ENCODE measurements at places on chromosomes 7 and 10.
A peak's percentile ranks its signal among the peaks of the same experiment; 100 is the strongest.

GRCh38 chr10:88156341-88156740, 292.9 kb downstream of the PTEN start:
- no peak for DNase-seq

- DNase-seq, result no peak
Measured at GRCh38 chr10:18005781-18006456, 54.2 kb downstream of the SLC39A12 start.

DNA sequence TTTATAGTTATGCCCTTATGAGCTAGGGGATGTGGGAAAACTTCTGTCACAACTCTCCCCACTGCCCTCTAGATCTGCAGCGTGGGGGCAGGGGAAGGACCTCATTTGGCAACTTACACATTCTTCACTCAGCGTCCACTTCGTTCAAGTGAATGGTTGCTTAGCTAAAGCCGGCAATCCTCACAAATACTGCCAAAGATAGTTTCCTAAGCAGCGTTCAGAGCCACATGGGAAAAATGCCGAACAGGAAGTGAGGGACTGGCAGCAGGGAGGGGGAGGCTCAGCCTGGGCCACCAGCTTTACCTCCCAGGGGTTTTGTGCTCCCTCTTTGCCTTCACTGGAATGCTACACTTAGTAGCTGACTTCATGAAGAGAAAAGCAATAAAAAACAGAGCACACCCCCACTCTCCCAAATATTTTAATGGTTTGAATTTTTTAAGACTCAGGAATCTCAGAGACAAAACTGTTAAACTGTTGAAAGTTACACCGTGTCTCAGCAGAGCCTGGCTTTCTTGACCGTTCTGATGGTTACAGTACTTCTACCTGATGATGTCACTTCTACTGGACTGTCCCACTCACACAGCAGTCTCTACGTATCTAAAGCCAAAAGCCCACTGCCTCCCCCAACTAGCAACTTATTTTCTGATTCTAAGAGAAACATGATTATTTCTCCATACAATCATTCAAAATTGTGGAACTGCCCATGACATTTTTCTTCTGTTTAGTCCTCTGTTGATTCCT, 10.4 kb downstream of the GRM3 start:
- DNase-seq, result no peak

DNA sequence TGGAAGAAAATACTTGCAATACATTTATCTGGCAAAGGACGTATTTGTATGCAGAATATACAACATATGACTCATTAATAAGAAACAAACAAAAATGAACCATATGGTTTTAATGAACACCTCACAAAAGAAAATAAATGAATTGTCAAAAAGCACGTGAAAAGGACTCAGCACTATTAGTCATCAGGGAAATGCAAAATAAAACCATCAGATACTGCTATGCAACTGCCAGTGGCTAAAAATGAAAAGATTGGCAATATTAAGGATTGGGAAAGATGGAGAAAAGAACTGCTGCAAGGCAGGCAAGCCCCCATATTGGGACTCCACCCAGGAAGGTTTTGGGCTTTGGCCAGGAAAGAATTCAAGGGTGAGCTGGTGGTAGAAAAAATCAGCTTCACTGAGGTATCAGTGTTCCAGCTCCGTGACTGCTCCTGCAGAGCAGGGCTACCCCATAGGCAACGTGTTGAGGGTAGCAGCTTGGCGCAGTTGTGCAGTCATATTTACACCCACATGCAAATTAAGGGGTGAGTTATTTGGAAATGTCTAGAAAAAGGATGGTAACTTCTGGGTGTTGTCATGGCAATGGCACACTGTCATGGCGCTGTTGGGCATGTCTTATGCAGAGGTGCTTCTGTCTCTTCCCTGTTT, 72.7 kb downstream of the CUBN start:
- no peak for DNase-seq

GRCh38 chr7:21767300-21767900, 178.3 kb downstream of the CDCA7L start:
- peak; percentile 17 for DNase-seq

- no peak for DNase-seq
Measured at GRCh38 chr10:123151737-123152135, 2.5 kb upstream of the BUB3 start.

GRCh38 chr7:84914598-84914997, 272.3 kb downstream of the SEMA3D start:
- DNase-seq, result no peak

DNA sequence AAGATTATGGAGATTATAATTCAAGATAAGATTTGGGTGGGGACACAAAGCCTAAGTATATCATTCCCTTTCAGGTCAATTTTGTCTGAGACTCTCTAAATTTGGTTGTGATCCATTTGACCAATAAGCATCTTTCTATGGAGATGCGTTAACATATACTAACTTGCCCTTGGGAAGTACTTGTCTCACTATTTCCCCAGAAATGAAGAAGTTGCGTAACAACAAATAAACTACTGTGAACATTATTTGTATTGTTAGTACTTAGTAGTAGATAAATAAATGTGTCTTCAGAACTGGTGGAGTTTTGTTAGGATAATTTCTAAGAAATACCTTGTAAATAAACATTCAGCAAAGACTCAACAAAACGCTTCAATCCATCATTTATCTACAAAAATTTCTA, 127.3 kb upstream of the LYZL2 start:
- DNase-seq, result no peak

DNA sequence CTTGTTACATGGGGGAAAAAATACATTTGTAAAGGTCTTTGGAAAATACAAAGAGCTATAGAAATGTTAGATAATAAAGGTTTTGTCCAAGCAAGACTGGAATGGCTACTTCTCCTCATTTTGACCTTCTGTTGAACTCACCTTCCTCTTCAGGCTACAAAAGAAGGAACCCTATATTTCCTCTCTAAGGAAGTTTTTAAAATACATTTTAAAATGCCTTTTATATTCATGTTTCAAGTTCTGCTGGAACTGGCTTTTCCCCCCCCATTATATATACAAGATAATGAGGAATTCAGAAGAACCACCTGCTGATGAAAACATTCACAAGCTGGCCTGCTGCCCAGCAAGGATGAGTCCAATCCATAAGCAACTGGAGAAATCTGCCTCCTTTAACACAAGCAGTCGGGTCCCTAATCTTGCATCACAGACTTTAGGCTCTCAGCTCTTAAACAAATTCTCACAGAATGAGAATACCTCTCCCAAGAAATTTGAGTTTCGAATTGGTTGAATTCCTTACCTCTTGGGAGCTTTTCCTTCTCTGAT, 44.6 kb downstream of the MTERF1 start:
- DNase-seq, result no peak

DNA sequence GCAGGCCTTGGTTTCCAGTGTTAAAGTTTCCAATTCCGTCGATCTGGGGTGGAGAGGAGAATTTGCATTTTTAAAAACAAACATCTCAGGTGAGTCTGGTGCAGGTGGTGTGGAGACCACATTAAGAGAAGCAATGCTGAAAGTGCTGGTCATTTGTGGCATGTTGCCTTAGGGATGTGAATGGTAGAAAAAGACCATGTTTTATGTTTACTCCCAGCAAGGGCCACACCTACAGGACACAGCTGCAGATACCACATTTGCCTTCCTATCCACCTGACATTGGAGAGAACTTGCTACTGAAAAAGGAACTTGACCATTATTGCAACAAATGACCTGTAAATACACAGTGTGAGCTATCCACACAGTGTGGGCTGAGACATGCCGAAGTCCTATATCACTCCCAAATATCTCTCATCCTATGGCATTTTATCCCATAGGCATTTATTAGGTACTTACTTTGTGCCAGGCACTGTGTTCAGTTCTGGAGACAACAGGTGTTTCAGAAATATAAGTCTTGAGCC, 183.1 kb downstream of the NRP1 start:
- DNase-seq, result no peak

- no peak for DNase-seq
Measured at GRCh38 chr10:121063744-121064143, 212.6 kb downstream of the WDR11 start.

GRCh38 chr10:125711110-125711750, 8.3 kb upstream of the EDRF1 start:
- no peak for DNase-seq

- no peak for DNase-seq
Measured at GRCh38 chr10:69899727-69900595, 98.3 kb downstream of the COL13A1 start.

- no peak for DNase-seq
Measured at GRCh38 chr10:65090991-65091390, 1569.8 kb downstream of the REEP3 start.

DNA sequence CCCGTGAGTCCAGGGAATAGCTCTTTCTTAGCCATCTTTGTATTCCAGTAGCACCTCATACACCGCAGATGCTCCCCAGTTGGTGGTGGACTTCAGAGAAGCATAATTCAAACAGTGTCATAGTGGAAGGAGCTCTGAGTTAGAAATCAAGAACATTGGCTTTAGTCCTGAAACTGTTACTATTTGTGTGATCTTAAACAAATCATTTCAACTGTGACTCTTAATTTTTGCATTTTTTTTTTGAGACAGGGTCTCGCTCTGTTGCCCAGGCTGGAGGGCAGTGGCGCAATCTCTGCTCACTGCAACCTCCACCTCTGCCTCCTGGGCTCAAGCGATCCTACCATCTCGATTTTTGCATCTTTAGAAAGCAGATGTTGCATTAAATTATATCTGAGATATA, 1.8 kb downstream of the BPGM start:
- DNase-seq, result no peak

DNA sequence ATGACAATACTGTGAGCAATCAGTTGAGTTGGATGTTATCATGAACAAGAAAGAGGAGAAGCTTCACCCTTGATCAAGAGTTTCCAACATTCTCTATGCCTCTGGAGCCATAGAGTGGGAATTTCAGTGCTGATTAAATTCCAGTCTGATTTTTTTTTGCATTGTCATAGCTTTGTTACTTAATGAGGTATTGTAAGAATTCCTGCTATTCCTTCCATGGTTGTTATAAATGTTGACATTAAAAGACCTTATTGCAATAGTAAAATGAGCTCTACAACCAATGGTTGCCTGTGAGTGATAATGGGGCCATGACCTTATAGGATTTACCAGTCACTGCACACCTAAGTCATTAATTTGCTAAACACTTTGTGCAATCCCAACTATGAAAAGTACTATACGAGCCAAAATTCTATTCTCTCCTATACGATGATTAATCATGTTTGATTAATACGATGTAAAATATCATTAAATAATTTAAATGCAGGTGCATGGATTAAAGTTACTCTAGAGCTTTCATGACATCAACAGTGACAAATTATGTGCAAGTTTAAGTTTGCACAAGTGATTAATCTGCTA, 353.2 kb upstream of the KLF6 start:
- no peak for DNase-seq

GRCh38 chr10:91210435-91210834, 10.0 kb upstream of the PCGF5 start:
- no peak for DNase-seq

DNA sequence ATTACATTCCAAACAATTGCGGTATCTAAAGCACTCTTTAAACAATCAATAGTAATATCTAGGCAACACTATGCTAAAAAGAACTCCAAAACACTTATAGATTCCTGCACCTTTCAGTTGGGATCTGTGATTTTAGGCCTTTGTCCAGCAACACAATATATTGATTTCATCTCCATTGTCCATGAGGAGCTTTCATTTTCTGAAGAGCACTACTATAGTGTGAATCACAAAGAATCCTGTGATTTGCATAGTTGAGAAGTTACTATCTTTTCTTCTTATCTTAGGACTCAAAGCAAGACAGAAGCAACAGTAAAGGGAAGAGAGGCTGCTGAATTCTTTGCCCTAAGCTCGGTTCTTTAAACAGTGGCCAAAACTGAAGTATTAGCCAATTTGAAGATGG, 846.8 kb downstream of the IPMK start:
- DNase-seq, result no peak

- DNase-seq, result no peak
Measured at GRCh38 chr10:20858292-20859124, 38.6 kb downstream of the NEBL start.

- peak; percentile 28 for DNase-seq
Measured at GRCh38 chr7:45028138-45028919, 28.3 kb downstream of the CCM2 start.
